ENCODE measurements at places on chromosomes 11 and 22.

DNA sequence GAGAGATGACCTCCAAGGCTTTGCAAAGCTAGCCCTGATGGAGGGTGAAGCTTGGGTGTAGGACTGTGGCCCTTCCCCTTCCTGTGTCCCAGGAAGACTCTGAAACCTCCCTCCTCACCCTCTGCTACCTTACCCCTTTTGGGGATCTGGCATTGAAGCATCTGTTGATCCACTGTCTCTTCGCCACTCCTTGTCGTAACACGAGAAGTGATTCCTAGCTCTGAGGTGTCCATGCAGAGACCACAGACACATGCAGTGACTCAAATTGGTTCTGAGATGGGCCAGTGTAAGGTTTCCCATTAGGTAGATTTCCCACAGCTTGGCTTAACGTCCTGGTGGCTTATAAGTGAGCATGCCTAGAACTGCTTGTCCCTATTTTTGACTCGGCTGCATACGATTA lies 101.4 kb downstream of the ZBTB16 start:
- DNase-seq, result no peak

- no peak for DNase-seq
These were observed 541 bp downstream of the HORMAD2 start for GRCh38 chr22:30080805-30081204.

DNA sequence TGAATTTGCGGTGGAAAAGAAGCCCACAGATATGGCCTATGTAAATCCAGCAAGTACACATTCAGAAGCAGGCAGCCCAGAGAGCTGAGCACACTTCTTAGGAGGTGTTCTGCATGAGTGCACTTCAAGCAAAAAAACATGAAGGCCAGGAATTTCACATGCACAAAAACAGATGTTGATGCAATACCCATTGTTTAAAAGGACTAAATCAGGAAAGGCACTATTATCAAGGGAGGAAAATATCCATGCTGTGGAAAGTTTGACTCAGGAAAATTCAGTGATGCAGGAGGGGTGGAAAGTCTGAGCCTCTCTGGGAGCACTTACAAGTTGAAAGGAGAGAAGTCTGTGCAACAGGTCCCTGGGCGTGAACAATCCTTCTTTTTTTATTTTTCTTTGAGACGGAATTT lies 15.8 kb upstream of the CARS1 start:
- DNase-seq, result no peak

- DNase-seq, result no peak
These were observed 15.1 kb upstream of the CYTH4 start for GRCh38 chr22:37267135-37267587.

- DNase-seq, result no peak
These were observed 12.9 kb upstream of the LIMK2 start for GRCh38 chr22:31199187-31199586.

DNA sequence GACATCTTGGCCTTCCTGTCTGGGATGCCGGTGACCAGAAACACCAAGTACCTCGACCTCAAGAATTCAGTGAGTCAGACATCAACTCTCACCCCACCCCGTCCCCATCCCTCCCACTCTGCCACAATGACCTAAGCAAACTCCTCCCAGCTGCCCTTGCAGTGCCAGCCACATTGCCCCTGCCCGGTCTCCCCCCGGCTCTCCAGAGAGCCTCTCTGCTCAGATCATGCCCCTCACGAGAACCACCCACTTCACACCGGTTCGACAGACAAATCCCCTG lies 23.6 kb upstream of the MYRF start:
- DNase-seq, result no peak

DNA sequence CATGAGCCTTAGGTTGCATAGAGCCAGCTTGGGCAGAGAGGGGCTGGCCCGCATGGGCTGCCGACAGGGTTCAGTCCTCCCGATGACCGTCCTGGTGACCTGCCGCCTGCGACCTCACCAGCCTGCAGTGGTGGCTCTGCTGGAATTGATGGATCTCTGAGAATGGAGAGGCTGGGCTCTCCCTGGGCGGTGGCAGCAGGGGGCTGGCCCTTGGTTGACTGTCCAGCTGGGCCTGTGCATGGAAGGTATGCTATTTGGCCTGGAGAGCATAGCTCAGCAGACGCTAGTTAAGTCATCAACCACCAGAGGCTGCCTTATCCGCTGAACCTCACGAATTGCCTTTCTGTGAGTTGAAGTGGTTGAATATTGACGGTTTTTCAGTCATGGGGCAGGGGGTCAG lies 19.7 kb downstream of the GRAMD4 start:
- DNase-seq, result no peak

Measured in activated CD4-positive, alpha-beta T cell treated with anti-CD3 and anti-CD28 coated beads for 24 hours (primary cell).